AML-193 (cell line): ENCODE measurements at places on chromosomes 12 and 14.

GRCh38 chr14:80930836-80931389, 10.6 kb downstream of the CEP128 start:
- peak; percentile 96 for DNase-seq

DNA sequence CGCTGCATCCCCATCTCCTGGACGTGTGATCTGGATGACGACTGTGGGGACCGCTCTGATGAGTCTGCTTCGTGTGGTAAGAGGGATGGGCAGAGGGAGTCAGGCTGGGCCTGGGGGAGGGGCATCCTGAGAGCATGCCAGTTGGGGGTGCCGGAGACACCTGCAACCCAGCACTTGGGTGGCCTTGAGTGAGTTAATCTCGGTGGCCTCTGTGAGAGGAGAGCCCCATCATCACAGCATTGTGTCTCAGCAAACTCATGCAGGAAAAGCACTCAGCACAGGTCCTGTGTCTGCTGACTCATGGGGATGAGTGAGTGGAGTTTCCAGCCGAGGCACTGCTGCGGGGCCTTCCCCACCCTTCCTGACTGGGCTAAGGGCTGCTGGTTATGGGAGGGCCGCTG, 19.6 kb upstream of the LRP1-AS start:
- no peak for DNase-seq

- DNase-seq, result no peak
These were observed 258.6 kb upstream of the NPAS3 start for GRCh38 chr14:32679927-32680612.

- no peak for DNase-seq
These were observed 38.9 kb upstream of the FUT8 start for GRCh38 chr14:65373671-65374039.

DNA sequence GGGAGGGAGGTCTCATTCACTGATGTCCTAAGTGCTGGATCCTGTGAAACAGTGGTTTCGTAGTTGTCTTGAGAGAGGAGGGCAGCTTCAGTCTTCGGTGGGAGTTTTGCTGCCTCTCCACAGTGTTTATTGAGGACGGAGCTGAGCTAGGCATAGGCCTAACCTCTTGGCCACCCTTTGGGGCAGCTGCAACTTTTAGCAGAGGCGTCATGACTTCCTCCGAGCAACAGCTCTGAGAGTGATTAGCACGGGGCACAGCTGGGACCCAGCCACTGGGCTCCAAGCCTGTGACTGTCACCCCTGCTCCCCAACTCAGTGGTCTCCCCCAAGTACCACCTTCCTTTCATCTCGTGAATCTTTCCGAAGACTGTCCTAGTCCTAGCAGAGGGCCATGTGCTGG, 139.9 kb upstream of the NCOR2 start:
- no peak for DNase-seq

- DNase-seq, result no peak
These were observed 399.2 kb downstream of the VRK1 start for GRCh38 chr14:97196336-97196735.

DNA sequence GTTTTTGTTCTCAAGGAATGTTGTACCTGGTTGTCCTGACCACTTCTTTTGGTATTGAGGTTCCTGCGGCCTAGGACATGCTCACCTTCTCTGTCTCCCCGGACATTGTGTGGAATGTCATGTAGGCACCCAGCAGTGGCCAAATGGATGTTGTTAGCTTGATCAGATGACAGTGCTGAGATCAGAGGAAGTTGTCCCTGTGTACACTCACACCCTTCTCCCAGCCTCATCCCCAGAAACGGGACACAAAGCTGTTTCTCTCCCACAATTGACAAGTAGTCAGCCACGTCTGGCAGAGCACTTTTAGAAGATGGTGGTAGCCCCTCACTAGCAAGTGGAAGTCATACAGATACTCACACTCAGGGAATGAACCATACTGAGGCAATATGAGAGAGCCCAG, 3.0 kb downstream of the PLEKHH1 start:
- DNase-seq, result no peak

- no peak for DNase-seq
These were observed 617.2 kb downstream of the MED13L start for GRCh38 chr12:115660211-115660805.

DNA sequence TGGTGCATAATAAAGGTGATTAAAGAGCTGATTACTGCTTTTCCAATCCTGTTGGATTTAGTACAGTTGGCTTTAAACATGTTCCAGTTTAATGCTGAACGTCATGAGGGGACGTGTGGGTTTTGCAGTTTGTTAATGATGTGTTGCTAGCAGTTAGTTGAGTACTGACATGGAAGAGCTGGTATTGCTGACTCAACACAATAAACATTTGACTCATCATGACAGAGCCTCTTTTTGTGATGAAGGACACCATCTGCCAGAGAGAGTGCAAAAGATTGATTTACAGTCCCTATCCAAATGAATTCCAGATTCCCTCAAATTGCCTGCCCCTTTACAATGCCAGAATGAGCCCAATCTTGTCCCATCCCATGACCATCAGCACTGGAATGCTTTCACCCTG, 346.2 kb upstream of the PRICKLE1 start:
- no peak for DNase-seq

DNA sequence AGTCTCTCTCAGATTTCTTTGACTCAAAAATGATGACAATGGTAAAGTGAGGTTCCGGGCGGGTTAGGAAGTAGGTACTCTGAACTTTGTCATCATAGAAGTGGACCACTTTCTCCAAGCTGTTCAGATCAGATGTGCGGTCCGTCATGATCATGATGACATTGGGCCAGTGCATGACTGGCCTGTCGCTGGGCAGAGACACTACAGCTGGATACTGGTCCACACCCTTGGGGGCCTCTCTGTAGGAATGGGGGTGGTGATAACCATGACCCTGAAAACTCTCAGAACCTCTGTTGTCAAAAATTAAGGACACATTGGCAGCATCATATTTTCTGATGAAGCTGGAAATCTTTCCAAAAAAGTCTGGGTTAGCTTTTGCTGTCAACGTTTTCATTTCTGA, 28.2 kb downstream of the KICS2 start:
- no peak for DNase-seq

- no peak for DNase-seq
These were observed 198.8 kb downstream of the ANO2 start for GRCh38 chr12:5746036-5746908.

- no peak for DNase-seq
These were observed 217.5 kb upstream of the SEL1L start for GRCh38 chr14:81751198-81751597.

DNA sequence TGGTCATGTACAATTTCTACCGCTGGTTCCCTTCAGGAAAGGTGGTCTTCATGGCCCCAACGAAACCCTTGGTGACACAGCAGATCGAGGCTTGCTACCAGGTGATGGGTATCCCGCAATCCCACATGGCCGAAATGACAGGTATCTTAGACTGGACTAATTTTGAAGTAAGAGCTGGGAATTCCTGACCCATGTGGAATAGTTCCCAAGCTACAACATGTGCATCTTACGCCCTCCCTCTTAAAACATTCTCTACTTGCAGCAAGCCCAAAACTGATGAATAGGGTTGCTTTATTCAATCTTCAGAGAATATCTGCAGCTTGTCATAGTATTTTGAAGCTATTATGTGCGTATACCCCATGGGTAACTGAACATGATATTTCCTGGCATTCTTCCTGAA, 669 bp downstream of the FANCM start:
- DNase-seq, result no peak

DNA sequence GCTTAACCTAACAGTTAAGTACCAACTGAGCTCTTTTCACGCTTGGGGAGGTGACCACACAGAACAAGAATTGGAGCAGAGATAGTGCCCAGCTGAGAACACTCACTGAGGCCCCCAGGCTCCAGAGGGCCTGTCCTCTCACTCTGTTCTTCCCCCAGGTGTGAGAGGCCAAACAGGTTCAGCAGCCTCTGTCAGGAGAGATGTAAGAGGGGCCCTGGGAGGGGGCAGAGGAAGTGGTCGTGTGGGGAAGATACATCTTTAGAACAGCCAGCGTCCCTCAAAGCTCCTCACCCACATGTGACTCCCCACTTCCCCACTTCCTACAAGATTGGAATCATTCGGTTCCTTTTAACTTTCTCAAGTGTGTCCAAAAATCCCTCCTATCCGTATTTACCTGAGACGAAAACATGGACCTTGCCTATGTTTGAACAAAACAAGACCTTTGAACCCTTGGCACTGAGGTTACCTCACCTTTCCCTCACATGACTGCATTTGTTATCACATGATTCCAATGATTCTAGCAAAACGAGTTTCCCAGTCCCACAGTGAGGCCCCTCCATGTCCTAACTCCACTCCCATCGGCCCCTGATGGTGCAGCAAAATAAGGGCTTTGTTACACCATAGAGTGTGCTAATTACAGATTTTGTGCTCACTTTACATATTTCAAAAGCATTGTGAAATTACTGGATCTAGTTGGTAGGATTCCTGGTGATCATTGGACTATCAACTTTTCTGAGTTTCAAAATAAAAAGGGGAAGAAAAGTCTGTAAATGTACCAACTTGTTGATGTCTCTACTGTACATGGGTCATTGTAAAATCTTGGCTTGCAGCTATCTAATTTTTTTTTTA, 40.0 kb upstream of the PAPOLA start:
- DNase-seq, result no peak

DNA sequence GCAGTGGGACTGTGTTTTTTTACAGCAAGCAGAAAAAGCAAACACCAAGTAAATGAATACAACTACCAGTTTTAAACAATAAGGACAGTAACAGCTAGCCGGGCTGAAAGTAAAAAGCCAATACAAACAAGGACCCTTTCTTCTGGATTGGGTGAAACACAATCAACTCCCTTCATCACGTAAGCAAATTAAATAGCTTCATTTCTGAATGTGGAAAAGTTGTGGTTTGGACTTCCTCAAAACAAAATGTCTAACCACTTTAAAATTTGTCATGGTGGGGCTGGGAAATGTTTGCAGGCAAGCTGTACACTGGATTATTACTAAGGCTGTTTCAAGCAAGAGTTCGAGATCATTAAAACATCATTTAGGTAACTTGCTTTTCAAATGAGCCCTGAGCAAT, 47.4 kb downstream of the TCHP start:
- DNase-seq, result peak; percentile 48

- no peak for DNase-seq
These were observed 22.6 kb downstream of the TSPAN8 start for GRCh38 chr12:71135077-71135811.

- no peak for DNase-seq
These were observed 1090.5 kb downstream of the TRHDE start for GRCh38 chr12:73362666-73363065.

DNA sequence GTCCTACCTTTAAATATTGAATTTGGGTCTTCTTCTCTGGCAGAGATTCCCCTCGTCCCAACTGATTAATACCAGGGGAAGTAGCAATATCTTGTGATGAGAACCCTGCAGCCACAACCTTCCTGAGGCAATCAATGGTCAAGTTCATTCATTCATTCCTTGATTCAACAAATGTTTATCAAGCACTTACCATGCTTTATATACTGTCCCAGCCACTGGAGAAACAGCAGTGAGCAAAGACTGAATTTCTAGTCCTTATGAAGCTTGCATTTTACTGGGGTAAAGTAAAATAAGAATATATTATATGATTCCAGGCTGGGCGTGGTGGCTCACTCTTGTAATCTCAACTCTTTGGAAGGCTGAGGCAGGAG, 300 bp upstream of the GIT2 start:
- no peak for DNase-seq

DNA sequence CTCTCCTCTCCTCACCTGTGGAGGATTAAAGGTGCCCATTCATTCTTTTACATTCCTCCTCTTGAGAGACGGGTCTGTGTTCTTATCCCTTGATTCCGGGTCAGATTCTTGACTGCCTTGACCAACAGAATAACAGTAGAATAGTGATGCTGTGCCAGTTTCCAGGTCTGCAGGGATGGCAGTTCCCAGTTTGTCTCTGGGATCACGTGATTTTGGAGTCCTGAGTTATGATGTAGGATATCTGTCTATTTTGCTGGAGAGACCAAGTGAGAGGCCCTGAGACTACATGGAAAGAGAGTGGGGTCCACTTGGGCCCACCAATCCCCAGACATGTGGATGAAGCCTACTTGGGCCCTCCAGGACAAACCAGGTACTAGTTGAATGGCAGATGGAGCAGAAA, 142.8 kb downstream of the TTC8 start:
- no peak for DNase-seq

GRCh38 chr14:71511152-71511551, 421.1 kb upstream of the RGS6 start:
- no peak for DNase-seq

GRCh38 chr12:2248901-2249381, 196.2 kb downstream of the CACNA1C start:
- no peak for DNase-seq

DNA sequence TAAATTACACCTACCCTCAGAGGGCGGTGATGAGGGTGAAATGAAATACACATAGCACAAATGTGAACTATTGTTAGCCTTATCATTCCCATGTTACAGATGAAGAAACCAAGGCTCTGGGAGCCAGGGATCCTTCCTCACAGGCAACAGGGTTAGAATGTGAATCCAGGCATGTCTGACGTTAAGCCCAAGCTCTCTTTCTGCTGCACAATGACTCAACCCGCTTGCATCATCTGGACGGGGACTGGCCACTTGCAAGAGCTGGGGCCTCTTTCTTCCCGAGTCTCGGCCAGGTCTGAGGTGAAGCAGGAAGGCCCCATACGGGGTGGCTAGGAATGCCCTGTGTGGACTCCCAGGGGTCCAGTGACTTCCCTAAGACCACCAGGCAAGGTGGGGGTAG, 105.2 kb downstream of the RBM19 start:
- DNase-seq, result no peak

DNA sequence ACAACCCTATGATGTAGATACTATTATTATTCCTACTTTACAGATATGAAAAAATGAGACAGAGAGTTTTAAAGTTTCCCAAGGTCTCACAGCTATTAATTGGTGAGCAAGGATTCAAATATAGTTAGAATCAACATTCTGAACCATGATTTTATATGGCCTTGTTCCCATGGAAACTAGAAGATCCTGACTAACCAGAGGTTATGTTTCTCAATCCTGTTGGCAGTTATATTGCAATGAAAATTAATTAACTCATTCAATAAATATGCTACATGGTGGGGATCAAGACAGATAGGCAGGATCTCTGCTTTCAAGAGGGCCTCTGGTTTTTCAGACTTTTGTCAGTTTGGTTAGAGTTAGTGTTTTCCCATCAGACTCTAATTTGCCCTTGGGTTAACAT, 9.3 kb upstream of the FUT8 start:
- no peak for DNase-seq

- DNase-seq, result no peak
These were observed 7.8 kb downstream of the ZFP36L1 start for GRCh38 chr14:68784978-68785533.

DNA sequence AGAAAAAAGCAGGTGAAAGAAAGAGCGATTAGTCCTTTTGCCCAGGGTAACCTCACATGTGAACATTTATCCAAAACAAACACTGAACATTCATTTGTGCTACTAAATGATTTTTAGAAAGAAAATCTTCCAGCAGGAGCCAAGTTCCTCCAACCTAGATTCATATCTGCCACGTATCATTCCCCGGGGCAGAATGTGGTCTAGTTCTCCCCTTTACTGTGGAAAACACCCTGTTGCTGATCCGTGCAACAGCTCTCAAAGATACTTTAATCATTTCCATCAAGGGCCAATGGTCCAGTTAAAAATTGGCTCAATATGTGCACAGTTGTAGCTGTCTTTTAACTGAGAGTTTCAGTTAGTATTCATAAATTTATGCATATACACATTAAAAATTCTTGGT, 479.1 kb downstream of the ATP23 start:
- DNase-seq, result no peak

- DNase-seq, result no peak
These were observed 391.4 kb downstream of the C12orf75 start for GRCh38 chr12:105721891-105722290.

- no peak for DNase-seq
These were observed 72.4 kb downstream of the IQSEC3 start for GRCh38 chr12:138898-139534.

- DNase-seq, result no peak
These were observed 49.1 kb downstream of the BTG1 start for GRCh38 chr12:92096346-92097136.
